A549 treated with CpdA at 1 μM for 4 hours (cell line): ENCODE measurements at places on chromosomes 2 and 18. TPM values are rescaled to one million over a fixed set of nuclear protein-coding genes. Genes with fewer than 3 reads are reported as not detected.

Gene COPS8
- 79.1 to 102 TPM (median 82.8 TPM) in 5 replicates for total RNA-seq

Gene GALNT5
- 2.8 to 3.1 TPM (median 2.8 TPM) in 5 replicates for total RNA-seq

Gene CDK15
- total RNA-seq, result not detected in 5 replicates

Gene RPRM
- 0.05 TPM in 1 of 5 replicates, not detected in the others for total RNA-seq

Gene KCNK3
- 0.84 to 1.5 TPM (median 1.2 TPM) in 5 replicates for total RNA-seq

Gene SPIRE1
- 11.5 to 20.6 TPM (median 15.4 TPM) in 5 replicates for total RNA-seq

Gene SMARCAL1
- 15.8 to 20.8 TPM (median 16.7 TPM) in 5 replicates for total RNA-seq

Gene WDR7
- 3.0 to 5.4 TPM (median 3.8 TPM) in 5 replicates for total RNA-seq

Gene TRAF3IP1
- 9.8 to 17.0 TPM (median 12.5 TPM) in 5 replicates for total RNA-seq

Gene PDK1
- 2.0 to 4.8 TPM (median 3.6 TPM) in 5 replicates for total RNA-seq

Gene SERPINB7
- 1.7 to 3.3 TPM (median 2.8 TPM) in 5 replicates for total RNA-seq

Gene MXD1
- total RNA-seq, result 1.8 to 2.8 TPM (median 2.4 TPM) in 5 replicates

Gene MTCL1
- total RNA-seq, result 50.9 to 62.0 TPM (median 55.8 TPM) in 5 replicates

Gene HOXD13
- total RNA-seq, result 0.16 to 0.34 TPM (median 0.30 TPM) in 5 replicates

Gene GKN1
- total RNA-seq, result 0.49 to 0.73 TPM (median 0.64 TPM) in 5 replicates

Gene STON1
- total RNA-seq, result 0.23 to 0.46 TPM (median 0.35 TPM) in 4 of 5 replicates, not detected in the other

Gene IL1B
- 0.09 to 0.40 TPM (median 0.24 TPM) in 5 replicates for total RNA-seq
